ENCODE measurements at places on chromosomes 13 and 19.

- no peak for DNase-seq
These were observed 14.4 kb downstream of the DCAF15 start for GRCh38 chr19:13966684-13967128.

DNA sequence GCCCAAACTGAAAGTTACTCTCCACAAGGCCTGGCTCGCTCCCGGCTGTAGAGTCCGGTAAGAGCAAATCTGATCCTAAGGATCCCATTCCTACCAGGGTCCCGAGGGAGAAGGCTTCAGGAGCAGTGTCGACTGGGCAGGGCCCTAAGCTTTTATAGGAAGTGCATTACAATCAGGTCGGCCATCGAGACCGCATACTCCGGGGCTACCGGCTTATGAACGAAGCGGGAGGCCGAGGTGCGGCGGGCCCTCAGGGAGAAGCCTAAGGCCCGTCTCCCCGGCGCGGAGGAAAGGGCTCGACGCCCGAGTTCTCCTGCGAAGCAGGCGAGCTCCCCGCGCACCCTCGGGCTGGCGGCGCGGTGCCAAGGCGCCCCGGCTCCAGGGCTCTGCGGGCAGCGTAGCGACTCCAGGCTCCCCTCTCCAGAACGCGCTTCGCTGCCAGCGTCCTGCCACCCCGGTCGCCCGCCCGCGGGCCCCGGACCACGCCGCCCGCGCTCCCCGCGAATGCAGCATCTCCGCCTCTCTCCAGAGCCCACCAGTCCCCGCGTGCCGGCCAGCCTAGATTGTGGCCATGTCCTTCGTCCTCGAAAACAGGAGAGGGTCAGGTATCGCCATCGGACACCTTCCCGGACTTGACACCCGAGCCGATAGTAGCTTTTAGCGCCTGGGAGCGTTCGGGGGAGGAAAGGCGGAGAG, 1.4 kb downstream of the EFNB2 start:
- DNase-seq: peak; percentile 42

- DNase-seq: peak; percentile 23
These were observed 11.3 kb upstream of the ZBTB7A start for GRCh38 chr19:4077800-4078684.

GRCh38 chr13:75879656-75880055, 243.5 kb downstream of the LMO7 start:
- DNase-seq: no peak

- DNase-seq: no peak
These were observed 6.6 kb upstream of the PRR19 start for GRCh38 chr19:42295342-42295741.

- peak; percentile 16 for DNase-seq
These were observed 740 bp downstream of the ZNF555 start for GRCh38 chr19:2841855-2842574.

GRCh38 chr19:18636969-18637629, at the start of gene KLHL26:
Gene KLHL26 (plus strand): TSS chr19:18637028. CDS start chr19:18637055, 27 bp downstream.
- peak; percentile 34 for DNase-seq

DNA sequence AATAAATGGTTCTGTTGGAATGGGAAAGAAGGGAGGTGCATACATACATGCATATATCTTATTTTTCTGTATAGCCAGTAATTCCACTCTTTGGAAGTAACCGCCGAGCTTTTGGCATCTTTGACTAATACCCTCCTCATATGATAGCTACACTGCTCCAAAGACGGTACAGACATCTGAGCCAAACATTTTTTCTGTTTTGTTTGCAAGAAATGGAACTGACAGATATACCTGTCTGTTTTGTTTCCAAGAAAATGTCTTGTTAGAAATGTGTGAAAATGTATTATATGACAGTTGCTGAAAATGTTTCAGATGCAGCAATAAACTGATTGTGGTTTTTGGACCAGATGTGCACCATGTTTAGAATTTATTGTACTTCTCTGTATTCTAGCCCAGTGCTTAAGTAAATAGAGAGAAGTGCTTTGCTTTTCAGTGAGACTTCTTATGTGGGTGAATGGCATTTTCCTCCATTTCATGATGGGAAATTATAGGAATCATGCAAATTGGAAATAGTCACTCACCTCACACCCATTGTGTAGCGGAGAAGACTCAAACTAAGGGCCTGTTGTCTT, 396.9 kb downstream of the KCNRG start:
- no peak for DNase-seq

- DNase-seq: no peak
These were observed 20.3 kb downstream of the PLA2G4C start for GRCh38 chr19:48090281-48090802.

DNA sequence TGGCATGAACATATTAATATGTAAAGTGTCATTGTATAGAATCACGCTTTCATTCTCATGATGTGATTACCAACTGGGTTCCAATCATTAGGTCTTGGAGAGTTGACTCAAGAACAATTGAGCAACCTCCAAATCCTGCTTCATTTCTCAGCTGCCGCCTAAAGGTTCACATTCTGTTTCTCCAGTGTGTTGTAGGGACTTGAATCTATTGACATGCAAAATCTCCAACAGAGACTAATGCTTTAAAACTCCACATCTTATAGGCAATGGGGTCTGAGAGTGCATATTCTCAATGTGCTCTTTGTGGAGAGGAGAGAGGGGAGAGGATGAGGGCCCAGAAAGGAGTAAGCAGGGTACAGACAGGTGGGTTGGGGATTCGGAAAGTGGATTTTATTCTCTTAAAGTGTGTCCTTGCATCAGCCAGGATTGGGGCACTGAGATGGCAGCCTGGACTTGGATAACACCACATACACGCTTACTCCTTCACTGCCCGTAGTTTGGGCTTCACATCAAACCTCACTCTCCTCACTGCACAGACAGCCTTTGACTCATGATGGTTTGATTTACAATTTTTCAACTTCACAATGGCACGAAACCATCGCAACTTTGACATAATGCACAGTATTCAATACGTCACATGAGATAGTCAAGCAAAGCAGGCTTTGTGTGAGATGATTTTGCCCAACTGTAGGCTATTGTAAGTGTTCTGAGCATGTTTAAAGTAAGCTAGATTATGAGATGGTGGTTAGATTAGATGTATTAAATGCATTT, 241.3 kb upstream of the IRS2 start:
- DNase-seq: no peak

DNA sequence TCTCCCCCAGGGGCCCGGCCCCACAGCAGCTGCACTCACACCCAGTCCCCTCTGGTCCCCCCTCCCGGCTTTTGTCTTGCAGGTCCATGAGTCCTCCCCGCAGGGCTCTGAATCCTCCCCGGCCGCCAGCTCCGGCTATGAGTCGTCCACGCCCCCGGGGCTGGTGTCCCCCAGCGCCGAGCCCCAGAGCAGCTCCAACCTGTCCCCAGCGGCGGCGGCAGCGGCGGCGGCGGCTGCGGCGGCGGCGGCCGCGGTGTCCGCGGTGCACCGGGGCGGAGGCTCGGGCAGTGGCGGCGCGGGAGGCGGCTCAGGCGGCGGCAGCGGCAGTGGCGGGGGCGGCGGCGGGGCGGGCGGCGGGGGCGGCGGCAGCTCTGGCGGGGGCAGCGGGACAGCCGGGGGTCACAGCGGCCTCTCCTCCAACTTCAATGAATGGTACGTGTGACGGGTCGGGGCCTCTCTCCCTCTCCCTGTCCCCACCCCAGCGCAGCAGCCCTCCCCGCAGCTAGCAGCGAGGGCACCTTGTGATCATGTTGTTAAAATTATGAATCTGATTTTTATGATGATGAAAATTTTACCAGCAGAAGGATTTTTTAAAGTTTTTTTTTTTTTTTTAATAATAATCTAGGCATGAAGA, 3.8 kb downstream of the ZIC2 start:
- peak; percentile 81 for DNase-seq

GRCh38 chr19:13963603-13964105, 11.3 kb downstream of the DCAF15 start:
- DNase-seq: no peak

DNA sequence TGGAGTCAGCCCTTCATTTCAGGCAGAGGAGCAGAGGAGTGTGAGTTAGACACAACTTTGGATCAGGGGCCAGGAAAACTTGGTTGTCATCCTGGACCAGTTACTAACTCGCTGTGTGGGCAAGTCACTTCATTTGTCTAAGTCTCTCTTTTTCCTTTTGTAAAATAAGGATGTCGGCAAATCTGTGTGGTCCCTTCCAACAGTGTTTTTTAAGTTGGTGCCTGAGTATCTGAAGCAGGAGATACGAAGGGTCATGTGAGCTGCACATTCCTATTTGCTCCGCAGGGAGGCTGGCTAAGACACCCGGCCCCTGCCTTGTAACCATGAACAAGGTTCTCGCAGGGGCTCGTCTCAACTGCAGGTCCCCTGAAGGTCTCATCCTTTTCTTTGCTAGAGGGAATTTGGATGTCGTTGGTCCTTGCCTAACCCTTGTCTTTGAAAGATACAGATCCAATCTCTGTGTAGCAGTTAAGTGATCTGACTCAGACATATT, 64.3 kb downstream of the LRCH1 start:
- DNase-seq: no peak

DNA sequence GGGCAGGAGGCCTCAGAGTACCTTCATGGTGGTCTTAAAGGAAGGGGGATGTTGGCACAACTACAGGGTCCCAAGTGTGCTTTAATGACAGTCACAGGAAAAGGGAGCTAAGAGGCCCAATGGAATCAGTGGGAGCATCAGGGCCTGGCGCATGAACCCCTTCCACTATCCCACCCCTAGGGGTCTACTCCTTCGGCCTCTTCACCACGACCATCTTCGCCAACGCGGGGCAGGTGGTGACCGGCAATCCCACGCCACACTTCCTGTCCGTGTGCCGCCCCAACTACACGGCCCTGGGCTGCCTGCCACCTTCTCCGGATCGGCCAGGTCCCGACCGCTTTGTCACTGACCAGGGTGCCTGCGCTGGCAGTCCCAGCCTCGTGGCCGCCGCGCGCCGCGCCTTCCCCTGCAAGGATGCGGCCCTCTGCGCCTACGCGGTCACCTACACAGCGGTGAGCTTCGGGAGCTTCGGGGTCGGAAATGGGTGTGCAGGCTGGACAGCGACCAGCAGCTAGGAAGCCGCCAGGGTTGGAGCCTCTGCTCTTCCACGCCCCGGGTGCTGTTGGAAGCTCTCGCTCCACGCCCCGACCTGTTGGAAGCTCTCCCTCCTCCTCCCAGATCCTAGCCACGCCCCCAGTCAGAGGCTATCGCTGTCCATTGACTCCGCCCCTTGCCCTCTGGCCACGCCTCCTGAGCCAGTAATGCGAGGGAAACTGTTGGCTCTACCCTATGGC, 6.0 kb downstream of the PLPPR2 start:
- no peak for DNase-seq

GRCh38 chr13:48162217-48162616, 67.3 kb upstream of the MED4 start:
- DNase-seq: no peak

DNA sequence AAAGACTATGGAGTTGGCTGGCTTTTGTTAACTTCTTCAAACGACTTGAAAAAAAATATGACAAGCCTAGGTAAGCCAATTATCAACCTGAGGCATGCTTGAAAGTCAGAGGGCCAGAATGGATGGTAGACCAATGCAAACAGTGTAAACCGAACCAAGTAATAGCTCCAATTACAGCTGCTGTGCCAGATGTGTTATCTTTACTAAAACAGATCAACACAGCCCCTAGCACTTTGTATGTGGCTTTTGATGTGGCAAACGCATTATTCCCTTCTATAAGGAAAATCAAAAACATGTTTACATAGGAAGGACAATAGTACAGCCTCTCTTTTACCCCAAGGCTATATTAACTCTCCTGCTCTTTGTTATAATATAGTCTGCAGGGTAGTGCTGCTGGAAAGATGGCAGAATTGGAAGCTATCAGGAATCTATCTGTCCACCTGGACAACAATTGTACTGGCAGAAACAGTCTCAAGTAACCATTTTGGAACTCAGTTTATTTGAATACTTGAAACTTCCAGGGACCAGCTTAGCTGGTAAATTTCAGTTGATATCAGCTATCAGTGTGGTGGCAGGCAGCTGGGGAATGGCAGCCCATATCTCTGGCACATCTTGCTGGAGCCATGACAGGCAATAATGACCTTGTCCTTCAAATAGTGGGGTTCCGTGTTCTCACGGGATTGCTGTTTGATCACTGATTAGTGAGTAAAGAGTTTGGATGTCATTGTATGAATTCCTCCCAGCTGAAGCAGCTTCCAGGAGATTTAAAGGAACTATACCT, 144.4 kb upstream of the WASF3 start:
- DNase-seq: peak; percentile 55

- no peak for DNase-seq
These were observed 3.0 kb downstream of the WASF3 start for GRCh38 chr13:26560456-26560855.

DNA sequence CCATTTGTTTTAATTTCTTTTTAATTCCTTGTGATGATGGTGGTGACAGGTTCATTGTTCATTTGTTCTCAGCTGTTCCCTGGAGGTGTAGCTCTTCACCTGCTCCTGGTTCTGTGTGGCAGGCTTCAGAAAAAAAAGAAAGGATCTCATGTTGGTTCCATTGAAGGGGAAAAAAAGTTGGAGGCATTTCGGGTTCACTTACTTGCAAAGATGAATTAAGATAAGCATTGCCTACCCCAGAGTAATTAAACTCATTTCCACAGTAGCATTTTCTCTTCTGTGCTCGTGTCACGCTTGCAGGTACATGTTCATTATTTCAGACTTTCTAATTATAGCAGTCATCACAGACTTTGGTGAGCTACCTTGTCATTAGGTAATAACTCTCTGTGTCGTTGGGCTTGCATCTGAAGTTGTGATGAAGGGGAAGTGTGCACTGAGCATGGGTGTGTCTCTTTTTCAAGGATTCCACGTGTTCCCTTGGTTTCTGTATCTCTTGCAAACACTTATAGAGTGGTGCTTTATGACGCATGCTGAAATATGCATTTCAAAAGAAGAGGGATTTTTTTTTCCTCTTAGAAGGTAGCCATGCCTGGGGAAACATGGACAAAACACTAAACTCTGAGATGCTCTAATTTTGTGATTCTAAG, 69.1 kb downstream of the MTUS2 start:
- DNase-seq: no peak

DNA sequence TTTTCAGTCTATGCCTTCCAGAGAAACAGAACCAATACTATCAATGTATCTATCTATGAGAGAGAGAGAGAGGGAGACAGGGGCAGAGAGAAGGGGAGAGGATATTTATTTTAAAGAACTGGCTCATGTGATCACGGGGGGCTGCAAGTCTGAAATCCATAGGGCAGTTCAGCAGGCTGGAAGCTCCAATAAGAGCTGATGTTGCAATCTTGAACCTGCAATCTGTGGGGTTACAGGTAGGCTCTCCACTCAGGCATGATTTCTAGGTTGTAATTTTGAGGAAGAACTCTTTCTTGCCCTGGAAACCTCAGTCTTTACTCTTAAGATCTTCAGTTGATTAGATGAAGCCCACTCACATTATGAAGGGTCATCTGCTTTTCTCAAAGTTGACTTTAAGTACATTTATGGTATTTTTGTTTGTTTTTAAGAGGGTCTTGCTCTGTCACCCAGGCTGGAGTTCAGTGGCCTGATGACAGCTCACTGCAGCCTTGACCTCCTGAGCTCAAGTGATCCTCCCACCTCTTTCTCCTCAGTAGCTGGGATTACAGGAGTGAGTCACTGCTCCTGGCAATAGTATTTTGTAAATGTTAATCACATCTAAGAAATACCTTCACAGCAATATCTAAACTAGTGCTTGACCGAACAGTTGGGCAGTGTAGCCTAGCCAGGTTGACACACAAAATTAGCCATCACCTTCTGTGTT, 376.4 kb downstream of the FGF9 start:
- DNase-seq: no peak

GRCh38 chr13:40271271-40271885, 395.1 kb downstream of the FOXO1 start:
- no peak for DNase-seq

- DNase-seq: no peak
These were observed 776.6 kb downstream of the UQCRFS1 start for GRCh38 chr19:28436320-28436719.

GRCh38 chr13:36183901-36184300, 30.5 kb downstream of the SOHLH2 start:
- DNase-seq: no peak

Measured in NCI-H146 (cell line).